ENCODE measurements at places on chromosomes 13 and 19.

- no peak for DNase-seq
Measured at GRCh38 chr19:55625004-55625326, 599 bp upstream of the ZNF784 start.

- DNase-seq: no peak
Measured at GRCh38 chr19:29872224-29872731, 60.5 kb downstream of the CCNE1 start.

DNA sequence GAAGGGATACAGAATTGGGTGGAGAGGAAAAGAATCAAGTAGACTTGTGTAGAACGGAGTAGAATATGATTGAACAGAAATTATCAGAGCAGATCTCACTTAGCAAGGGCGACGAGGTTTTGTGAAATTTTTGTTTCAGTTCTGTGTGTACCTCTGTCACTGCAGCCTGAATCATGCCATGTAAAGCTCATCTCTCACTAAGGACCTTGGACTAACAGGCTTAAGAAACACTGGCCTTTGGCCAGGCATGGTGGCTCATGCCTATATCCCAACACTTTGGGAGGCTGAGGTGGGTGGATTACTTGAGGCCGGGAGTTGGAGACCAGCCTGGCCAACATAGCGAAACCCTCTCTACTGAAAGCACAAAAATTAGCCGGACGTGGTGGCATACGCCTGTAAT is 62.6 kb downstream of the MYH14 start:
- no peak for DNase-seq

DNA sequence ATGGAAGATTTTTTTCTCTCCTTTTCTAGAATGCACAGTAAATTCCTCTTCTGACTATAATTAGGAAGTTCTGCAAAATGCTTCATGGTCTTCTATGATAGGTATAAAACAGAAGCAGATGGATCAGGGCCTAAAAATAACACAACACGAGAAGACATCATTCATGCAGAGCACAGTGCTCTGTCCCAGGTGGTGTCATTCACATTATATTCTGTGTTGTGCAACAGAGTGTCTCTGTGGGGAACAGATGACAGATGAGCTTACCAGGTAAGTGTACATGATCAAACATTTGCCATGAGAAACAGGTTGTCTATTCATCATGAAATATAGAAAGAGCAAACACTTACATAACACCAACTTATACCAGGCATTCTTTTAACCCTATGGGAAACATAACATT is 288.3 kb downstream of the KCTD12 start:
- DNase-seq: no peak

DNA sequence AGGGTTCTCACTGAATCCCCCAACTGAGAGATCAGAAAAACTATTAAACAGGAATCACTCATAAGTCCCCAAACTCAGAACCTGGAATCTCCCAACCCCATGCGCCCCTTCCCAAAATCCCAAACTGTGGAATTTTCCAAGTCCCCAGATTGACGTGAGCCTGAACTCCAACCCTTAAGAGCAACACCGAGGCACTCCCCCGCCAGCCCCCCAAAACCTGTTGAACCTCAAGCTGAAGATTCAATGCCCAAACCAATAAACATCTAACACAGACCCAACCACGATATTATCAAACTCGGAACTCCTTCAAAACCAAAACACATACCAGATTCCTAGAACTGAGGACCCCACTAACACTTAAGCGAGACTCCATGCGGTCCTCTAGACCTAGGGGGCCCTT is 599 bp downstream of the IZUMO1 start:
- DNase-seq: no peak

DNA sequence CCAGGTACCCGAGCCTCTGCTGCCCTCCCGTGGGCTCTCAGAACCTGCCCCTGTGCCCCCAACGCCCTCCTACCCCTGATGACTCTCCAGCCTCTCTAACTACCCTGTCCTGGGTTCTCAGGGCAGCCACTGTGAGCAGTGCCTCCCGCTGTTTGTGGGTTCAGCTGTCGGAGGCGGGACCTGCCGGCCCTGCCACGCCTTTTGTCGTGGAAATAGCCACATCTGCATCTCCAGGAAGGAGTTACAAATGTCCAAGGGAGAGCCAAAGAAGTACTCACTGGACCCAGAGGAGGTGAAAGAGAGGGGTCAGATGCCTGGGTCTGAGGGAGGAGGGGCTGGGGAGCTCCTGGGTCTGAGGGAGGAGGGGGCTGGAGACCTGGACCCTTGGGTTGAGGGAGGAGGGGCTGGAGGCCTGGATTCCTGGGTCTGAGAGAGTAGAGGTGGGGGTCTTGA is 20.0 kb downstream of the CNFN start:
- no peak for DNase-seq

DNA sequence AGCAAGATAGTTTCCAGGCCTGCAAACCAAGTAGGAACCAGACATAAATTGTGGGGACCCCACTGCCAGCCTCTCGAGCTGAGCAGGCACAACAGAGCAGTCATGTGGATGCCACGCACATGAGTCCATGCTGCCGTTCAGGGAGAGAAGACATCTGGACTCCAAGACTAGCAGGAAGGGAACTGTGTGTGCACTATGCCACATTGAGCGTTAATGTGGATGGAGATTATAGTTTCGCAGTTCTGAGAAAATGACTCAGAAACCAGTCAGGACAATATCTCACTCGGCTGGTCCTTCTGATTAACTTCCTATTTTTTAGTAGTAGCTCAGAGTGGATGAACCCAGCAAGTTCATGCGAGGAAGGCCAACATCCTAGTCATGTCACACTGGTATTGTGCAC is 124.9 kb downstream of the CRYL1 start:
- DNase-seq: peak; percentile 34

GRCh38 chr13:29498426-29499040 is 97.0 kb downstream of the SLC7A1 start:
- DNase-seq: no peak

- no peak for DNase-seq
Measured at GRCh38 chr19:51746731-51747130, 4.9 kb downstream of the FPR1 start.

- DNase-seq: no peak
Measured at GRCh38 chr13:29452773-29453616, 142.5 kb downstream of the SLC7A1 start.

DNA sequence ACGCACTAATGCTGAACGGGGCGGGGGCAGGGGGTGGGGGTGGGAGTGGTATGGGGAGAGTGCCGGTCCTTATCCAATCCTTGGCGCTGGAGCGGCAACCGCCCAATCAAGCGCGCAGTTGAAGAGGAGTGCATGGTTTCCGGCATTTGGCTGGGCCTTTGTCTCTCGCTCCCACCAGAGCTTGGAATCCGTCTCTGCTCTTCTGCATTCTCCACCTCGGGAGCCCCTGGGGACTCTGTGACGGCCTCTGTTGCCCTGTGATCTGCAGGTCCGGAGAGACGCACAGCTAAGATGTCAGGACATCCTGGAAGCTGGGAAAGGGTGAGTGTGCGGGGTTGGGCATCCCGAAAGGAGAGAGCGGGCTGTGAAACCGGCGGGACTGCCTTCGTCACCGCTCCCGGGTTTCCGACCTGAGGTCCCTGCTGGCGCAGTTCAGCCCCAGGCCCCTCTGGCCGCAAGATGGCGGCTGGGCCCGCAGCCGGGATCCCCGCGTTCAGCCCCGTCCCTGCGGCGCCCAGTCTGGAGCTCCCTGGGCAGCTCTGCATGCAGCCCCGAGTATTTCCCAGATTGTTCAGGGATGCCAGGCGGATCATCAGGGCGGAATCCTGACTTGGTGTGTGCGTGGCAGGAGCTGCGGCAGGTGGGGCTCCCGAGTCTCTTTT is 53.6 kb upstream of the ZNF254 start:
- DNase-seq: peak; percentile 75

DNA sequence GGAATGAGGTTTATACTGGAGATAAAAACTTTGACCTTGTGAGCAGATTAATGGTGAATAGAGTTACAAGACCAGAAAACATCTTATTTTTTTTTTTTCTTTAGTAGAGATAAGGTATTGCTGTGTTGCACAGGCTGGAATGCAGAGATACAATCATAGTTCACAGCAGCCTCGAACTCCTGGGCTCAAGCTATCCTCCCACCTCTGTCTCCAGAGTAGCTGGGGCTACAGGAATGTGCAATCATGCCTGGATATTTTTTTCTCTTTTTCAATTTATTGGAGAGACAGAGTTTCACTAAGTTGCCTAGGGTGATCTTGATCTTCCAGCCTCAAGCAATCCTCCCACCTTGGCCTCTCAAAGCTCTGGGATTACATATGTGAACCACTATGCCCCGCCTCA is 2139.1 kb downstream of the PCDH9 start:
- no peak for DNase-seq

- no peak for DNase-seq
Measured at GRCh38 chr19:22517496-22518411, 95.6 kb upstream of the ZNF98 start.

All from GM04503 (cell line).